Dermis microvascular lymphatic vessel endothelial cell (primary cell): ENCODE measurements at places on chromosomes 2 and 18. TPM values are rescaled to one million over a fixed set of nuclear protein-coding genes. Genes with fewer than 3 reads are reported as not detected.

GRCh38 chr2:139170406-139170805 is 390.2 kb upstream of the NXPH2 start:
- no peak for DNase-seq

- no peak for DNase-seq
Measured at GRCh38 chr2:60283626-60284025, 269.8 kb downstream of the BCL11A start.

- DNase-seq: no peak
Measured at GRCh38 chr2:75489721-75490120, 71.0 kb downstream of the EVA1A start.

DNA sequence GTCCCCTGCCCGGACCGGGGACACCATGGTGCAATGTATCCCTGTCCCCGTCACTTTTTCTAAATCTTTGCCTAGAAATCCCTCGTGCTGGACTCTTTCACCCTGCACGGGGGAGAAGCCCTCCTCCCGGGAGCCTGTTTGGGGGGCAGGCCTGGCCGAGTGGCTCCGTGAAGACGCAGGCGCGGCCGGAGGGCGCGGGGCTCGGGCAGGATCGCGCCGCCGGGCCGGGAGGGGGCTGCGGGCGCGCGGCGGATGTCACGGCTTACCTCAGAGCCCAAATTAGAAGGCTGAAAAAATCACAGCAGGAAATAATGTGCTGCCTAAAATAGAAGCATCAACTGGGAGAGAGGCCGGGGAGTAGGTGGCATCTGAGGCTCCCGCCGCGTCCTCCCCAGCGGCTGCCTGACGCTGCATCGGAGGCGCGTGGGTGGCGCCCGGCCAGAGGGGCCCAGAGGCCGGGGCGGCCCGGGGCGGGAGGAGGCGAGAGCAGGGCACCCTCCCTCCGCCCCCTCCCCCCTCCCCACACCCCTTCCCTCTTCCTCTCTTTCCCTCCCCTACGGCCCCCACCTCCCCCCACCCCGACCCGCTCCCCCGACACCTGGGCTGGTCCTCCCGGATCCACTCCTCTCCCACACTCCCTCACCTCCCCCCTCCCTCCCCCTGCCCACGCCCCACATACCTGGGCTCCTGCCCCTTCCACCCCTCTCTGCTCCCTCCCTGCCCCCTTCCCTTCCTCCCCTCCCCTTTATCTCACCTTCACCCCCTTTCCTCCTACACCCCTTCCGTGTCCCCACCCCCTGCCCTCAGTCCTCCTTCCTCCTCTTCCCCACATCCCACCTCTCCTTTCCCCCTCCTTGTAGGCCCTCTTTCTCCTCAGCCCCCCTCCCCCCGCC is 51.9 kb downstream of the SLC4A1AP start:
- no peak for DNase-seq

DNA sequence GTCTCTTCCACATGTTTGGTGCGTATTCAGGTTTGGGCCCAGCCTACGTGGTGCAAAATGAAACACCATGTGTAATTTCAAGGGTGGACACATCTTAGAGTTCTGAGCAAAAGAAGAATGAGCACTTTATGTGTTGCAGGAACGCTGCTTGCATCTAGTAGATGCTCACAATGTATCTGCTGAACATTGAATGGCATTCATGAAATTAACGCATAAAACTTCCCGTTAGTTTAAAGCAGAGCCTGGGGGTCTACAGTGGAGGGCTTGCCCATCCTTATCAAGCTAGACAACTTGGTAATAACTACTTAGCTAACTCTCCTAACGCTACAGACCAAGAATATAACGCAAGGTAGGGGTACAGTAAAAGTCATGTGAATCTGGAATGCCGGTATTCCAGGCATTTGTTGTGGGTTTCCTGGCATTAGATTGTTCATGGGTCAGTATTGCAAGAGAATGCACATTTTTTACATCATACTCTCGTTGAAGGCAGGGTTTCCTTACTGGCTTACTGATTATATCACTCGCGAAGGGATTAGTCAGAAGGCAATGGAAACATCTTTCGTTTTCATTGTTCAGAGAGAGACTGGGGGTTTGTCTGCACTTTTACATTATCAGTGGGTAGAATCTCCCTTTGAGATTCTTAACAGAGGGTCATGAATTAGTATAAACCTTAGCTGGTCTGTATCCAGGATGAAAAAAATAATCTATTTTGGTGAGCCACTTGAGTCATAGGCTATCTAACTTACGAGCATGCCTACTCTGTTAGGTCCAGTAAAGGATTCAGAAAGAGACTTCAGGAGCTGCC is 229.5 kb upstream of the EPAS1 start:
- DNase-seq: peak; percentile 97

- DNase-seq: no peak
Measured at GRCh38 chr18:46950064-46950656, 32.8 kb downstream of the KATNAL2 start.

GRCh38 chr2:144796164-144796563 is 276.2 kb upstream of the ZEB2 start:
- no peak for DNase-seq

DNA sequence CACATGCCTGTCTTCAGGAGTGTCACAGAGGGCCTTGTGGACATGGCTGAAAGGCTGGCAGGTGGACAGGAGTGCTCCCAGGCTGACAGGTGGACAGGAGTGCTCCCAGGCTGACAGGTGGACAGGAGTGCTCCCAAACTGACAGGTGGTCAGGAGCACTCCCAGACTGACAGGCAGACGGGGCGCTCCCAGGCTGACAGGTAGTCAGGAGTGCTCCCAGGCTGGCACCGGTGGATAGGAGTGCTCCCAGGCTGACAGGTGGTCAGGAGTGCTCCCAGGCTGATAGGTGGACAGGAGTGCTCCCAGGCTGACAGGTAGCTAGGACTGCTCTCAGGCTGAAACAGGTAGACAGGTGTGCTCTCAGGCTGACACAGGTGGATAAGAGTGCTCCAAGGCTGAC is 16.6 kb downstream of the ANO7 start:
- DNase-seq: no peak

- DNase-seq: no peak
Measured at GRCh38 chr2:174445248-174445647, 41.6 kb downstream of the GPR155 start.

DNA sequence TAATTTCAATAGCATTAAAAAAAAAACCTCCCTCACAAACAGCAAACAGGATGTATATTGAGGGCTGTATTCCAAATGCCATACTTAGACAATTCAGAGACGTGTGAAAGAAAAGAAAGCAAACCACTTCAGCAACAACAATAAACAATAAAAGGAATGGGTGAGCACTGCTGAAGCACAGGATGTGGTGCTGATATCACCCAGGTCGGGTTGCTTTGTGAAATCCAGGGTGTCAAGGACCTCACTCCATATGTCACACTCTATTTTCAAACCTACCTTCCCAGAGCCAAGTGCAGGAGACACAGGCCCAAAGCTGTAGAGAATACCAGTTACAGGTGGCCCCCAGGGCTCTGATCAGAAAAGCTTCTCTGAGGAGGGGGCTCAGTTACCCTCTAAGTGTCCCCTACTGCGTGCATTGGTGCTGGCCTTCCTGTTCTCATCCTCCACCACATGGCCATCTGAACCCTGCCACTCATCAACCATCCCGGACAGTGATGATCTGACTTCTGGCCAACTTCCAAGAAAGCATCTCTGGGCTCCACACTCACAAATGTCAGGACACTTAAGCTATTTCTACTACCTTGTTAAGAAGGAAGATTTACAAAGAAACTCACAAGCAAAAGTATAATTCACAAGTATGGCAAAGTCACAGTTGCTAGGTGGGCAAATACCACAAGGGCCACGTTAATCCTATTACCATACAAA is 363.0 kb downstream of the SS18 start:
- no peak for DNase-seq

- no peak for DNase-seq
Measured at GRCh38 chr2:150212722-150213171, 274.7 kb downstream of the RND3 start.

ITGA6 gene
- total RNA-seq: 146 and 305 TPM in 2 replicates

POU3F3 gene
- not detected in 2 replicates for total RNA-seq

LIMS2 gene
- 3.1 and 5.3 TPM in 2 replicates for total RNA-seq

PSMA8 gene
- total RNA-seq: not detected in 2 replicates
